ENCODE measurements at places on chromosomes 12 and 14. TPM values are rescaled to one million over a fixed set of nuclear protein-coding genes. Genes with fewer than 3 reads are reported as not detected.

Gene SLCO1B1
- total RNA-seq: not detected

Gene SIX6
- not detected for total RNA-seq

Gene BEST3
- total RNA-seq: not detected

Gene OR10G3
- not detected for total RNA-seq

Gene PGF
- 24.5 TPM for total RNA-seq

Gene DCN
- total RNA-seq: 1,107 TPM

Gene TTLL5
- total RNA-seq: 28.3 TPM

Gene SERPINA1
- total RNA-seq: 0.29 TPM

Gene MSI1
- total RNA-seq: under 0.01 TPM

Gene CPM
- 1.8 TPM for total RNA-seq

Gene BCL11B
- total RNA-seq: 0.88 TPM

Gene CLEC1B
- not detected for total RNA-seq

Gene ZNF641
- total RNA-seq: 14.1 TPM

Gene PTPRR
- total RNA-seq: not detected

DNA sequence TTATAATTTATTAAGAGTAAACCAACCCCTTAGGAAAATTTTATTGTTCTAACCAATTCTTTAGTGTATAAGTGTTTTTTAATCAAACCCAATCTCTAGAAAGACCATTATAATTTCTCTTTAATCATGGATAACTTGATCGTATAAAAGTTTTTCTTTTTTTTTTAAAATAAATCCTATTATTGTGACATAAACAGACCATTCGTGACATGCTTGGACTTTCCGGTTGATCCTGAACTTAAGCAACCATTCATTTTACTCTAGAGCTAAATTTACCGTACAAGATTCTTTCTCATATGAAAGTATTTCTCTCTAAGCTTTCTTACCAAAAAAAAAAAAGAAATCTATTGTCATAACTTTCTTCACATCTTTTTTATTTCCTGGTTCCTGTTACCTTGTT is 32.6 kb upstream of the SLC38A4 start:
- DNase-seq: no peak

DNA sequence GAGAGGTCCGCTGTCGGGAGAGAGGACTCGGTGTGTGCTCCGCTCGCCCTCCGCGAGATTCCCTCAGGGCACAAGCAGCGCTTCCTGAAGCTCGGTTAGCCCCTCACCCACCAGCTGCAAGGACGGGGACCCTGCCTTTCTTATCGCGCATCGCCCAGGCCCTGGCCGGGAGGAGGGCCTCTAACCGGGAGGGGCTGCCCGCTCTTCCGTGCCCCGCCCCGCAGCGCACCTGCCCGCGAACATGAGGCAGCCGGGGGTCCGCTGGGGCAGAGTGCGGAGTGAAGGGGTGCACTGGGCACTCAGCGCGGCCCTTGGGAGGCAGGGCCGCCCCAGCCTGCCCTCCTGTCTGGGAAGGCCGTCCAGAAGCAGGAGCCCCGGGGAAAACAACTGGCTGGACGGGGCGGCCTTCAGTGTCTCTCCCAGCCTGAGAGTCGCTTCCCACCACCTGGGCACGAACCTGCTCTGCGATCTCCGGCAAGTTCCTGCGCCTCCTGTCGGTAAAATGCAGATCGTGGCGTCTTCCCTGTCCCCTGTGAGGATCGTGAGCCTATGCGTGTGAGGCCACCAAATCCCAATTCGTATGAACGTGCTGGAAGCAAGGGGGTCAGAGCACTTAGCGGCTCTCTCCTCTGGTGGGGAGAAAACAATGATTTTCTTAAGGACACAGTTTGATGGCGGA is 28.0 kb upstream of the ADIPOR2 start:
- no peak for DNase-seq

DNA sequence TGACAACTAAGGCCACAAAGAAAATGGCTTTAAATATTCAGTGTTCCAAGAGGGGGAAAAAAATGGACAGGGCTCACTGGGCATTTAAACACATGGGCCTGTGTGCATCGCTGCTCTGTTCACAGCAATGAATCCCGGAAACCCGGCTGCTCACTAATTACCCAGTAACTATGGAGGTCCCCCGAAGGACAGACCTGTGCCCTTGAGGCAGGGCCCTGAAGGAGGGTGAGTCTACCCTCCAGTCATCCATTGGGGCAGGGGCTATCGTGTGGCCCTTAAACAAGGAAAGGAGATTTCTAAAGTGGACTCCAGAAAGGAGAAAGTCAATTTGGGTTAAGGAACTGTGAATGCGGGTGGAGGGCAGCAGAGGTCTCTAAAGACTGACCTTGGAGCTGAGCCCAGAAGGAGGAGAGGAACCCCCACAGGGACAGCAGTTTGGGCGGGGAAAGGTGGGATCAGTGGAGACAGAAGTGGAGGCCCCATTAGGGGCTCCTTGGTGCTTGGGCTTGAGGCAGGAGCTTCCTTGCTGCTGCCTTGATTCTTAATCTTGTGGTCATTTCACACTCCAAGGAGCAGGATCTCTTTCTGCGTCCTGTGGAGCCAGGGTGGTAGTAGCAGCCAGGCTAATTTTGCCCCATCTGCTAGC is 1.4 kb upstream of the CLMN start:
- peak; percentile 83 for DNase-seq

DNA sequence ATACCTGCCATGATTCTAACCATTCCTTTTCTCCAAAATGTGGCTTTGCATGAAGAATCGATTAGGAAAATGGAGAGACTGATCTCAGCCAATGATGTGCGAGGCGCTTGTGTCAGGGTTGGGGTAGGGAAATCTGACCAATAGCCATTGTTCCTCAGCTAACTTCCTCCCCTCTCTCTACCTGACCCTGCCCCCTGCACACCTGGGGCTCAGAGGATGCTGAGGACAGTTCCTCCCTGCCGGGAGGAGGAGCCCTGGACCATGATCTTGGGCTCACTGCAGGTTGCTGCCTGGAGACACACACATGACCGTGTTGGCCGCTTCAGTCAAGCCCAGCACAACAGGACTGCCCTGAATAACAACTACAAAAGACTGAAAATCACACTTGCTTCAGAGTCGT is 119.8 kb upstream of the SFSWAP start:
- peak; percentile 29 for DNase-seq

GRCh38 chr12:3557791-3558620 is 67.0 kb downstream of the PRMT8 start:
- no peak for DNase-seq

- no peak for DNase-seq
These were observed 101.8 kb downstream of the LRIG3 start for GRCh38 chr12:58818546-58818945.

DNA sequence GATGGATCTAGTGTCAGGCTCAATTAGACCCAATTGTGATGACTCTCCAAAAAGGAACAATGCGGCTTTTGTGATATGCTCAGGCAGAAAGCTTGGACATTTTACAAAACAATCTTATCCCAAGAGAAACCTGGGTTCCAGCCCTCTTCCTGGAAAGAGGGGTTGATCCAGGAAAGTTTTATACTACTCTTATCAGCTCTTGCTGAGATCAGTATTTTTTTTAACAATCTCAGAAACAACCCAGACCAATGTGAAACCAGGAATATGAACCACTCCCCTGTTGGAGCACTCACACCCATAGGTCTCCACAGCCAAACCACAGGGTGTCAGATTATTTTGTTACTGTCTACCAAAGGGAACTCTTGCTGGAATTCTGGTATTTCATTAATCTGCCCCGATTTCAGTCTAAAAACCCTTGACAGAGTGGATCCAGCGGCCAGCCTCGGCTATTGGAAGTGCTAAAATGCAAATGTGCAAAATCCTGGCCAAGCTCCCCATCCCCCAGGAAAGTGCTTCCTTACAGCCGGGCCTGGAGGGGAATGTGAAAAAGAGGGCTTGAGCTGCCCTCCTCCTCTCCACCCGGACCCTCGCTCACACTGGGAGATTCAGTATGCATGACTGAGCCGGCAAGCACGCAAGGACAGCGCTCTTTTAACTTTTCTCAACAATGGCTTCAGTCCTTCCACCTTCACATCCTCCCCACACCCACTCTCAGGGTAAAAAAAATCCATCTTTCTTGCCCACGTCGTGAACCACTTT is 4.0 kb downstream of the FBXL14 start:
- DNase-seq: peak; percentile 88

- DNase-seq: peak; percentile 58
These were observed 4.5 kb downstream of the TMED8 start for GRCh38 chr14:77372304-77372841.

DNA sequence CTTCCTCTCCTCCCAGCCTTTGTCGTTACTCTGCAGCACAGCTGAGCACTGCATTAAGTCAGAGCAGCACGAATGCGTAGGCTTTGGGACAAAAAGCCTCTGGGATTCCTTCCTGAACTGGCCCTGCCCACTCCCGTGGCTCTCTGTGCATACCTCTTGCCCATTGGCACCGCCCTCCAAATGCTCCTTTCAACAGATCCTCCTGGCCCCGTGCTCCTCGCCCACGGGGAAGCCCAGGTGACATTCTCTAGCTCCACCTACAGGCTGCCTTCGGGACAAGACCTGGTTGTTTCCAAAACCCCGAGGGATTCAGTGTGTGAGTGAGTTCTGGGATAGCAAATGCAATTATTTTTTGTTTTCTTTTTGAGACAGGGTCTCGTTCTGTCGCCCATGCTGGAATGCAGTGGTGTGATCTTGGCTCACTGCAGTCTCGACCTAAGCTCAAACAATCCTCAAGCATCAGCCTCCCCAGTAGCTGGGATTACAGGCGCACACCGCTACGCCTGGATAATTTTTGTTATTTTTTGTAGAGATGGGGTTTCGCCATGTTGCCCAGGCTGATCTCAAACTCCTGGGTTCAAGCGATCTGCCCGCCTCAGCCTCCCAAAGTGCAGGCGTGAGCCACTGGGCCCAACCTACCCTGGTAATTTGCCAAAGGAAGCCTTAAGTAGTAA is 17.9 kb upstream of the TDRD9 start:
- DNase-seq: no peak

DNA sequence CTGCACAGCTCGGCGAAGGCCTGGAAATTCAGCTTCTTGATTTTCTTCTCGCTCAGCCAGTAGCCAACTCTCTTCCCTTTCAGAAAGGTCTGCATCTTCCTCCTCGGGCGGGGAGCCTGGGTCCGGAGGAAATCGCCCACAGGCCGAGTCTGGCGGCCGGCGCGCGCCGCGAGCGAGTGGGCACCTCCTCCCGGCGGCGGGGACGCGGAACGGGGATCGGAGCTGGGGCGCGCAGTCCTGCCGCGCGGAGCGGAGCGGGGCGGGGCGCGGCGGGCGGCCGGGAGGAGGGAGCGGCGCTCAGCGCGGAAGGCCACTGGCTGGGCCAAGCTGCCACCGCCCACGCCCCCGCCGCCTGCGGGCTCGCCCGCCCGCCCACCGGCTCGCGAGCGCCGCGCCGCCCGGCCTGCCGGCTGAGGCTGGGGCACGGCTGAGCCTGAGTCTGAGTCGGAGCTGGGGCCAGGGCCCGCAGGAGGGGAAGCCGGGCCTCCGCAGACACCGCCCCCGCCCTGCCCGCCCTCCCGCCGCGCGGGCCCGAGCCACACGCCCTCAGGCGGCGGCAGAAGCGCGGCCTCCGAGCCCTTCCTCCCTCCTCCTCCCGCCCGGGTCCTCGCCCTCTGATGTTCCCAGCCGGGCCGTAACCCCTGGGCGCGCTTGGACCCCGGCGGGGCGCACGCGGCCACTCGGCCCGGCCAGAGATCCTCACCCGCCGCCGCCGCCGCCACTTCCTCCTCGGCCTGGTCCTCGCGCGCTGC is 480 bp downstream of the ITPK1 start:
- peak; percentile 99 for DNase-seq

- DNase-seq: no peak
These were observed 550.8 kb downstream of the FOXG1 start for GRCh38 chr14:29317423-29317822.

DNA sequence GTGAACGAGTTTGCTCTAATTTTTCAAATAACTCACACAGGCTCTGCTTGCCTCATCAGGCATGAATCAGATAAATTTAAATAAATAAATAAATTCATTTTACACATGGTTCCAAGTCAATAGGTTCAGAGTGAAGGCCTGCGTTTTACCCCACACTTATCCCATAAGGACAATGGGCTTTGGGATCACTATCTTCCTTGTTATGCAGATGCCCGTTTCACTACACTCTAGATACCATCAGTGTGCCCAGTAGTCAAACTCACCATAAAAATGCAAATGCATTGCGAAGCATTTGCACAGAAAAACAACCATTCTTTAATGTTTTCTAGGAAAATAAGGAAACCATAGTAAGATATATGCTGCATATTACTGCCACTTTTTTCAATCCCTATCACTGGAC is 155.9 kb upstream of the CCDC196 start:
- no peak for DNase-seq

GRCh38 chr14:77037215-77037937 is 8.9 kb upstream of the IRF2BPL start:
- DNase-seq: peak; percentile 61

- no peak for DNase-seq
These were observed 37.8 kb downstream of the PAH start for GRCh38 chr12:102879144-102879763.

DNA sequence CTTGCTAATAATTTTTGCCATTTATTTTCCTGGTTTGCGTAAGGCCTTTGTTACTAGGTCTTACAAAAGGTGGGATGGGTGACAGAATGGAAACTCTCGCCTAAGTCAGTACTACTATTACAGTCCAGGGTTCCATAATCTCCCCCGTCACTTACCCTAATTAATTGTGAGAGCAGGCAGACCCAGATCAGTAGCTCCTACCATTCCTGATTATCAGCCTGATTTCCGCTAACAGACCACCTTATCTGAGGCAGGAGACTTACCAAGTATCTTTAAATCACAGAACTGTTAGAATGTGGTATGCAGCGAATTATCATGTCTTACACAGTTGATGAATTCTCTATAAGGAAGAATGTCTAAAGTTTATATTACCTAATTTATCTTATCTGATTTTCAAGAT is 234.7 kb downstream of the FOXN3 start:
- no peak for DNase-seq

GRCh38 chr12:97324471-97324870 is 138.1 kb upstream of the RMST start:
- DNase-seq: no peak

DNA sequence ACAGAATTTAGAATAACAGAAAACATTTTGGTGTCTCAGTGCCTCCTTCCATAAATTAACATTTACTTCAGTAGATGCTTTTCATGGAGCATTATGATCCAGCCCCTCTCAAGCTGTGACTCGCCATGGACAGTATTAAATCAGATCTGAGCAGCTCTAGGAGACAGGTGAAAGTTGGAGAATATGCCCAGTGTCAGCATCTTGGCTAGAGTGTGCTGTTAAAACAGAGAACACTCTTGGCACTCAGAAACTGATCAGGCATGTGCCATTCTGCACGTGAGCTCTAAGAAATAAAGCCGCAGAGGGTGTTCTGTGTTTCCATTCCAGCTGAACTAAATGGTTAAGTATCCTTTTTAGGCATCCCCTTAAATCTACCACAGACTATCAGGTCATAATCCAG is 68.0 kb downstream of the DIP2B start:
- DNase-seq: no peak

- no peak for DNase-seq
These were observed 125.5 kb upstream of the FAR2 start for GRCh38 chr12:29023436-29024076.

- DNase-seq: peak; percentile 31
These were observed 78.4 kb downstream of the ITPK1 start for GRCh38 chr14:93037351-93037750.

DNA sequence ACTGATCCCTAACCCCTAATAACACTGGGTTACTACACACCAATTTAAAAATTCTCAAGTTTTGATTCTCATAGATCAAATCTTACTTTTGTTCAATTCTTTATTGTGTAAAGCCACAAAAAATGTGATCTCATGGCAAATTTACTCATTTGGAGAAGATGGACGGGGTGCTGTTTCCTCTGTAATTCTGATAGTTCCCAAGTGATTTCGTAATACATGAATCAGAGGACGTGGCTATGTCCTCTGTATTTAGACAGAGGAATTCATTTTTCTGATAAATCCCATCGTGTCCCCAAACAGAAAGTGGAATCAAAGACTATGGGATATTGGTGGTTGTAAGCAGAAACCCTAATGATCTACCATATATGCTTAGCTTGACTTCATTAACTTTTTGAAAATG is 76.6 kb upstream of the GNG2 start:
- DNase-seq: no peak

All from osteoblast (primary cell).